AG04449 (cell line): ENCODE measurements at places on chromosomes 12 and 14.

GRCh38 chr12:65952737-65953209 lies 128.5 kb downstream of the HMGA2 start:
- DNase-seq, result no peak

DNA sequence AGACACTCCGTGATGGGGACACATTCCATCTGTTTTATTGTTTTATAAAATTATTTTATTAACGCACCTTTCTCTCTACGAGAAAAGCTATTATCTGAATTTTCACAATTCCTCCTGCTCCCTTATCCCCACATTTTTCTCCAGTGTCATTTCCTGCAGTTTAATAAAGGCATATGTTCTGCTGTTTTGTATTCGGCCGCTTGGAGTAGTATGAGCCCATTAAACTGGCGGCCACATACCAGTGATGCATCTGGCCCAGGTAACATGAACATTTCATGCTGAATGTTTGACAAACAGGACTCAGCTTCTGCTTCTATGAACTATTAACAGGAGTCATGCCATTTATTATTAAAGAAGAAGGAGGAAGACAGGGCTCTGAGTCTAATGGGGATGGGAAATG lies 511.0 kb downstream of the TMEM121 start:
- DNase-seq, result no peak

- DNase-seq, result no peak
Observed at GRCh38 chr12:54853933-54854538, at the start of gene MUCL1. Gene MUCL1 (plus strand): TSS chr12:54854516. CDS start chr12:54854583, 67 bp downstream.

- DNase-seq, result no peak
Observed at GRCh38 chr12:124914392-124915238, at the start of gene UBC. Gene UBC (minus strand): TSS chr12:124914650. CDS start chr12:124913771, 879 bp downstream.

DNA sequence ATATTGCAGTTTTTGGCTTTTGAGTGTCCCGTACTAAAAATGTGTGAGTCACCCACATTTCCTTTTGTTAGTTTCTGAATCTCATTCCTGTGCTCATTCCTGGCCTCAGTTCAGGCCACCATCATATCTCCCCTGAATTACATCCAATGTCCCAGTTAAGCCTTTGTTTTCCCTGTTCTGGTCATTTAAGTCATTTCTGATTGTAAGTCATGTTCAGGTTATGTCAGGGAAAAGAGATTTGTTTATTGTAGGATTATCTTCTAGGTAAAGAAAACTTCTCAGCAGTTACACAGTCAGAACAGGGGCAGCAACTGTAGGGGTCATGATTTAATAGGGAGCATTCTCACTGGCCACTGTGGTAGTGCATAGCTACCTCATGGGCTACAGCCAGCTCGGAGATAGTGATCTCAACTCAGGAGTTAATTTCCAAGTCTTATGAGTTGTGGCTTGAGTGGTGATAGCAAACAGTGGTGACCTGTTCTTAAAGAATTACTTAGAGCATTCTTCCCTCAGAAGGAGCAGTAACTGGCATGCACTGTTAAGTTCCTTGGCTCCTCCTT lies 6.7 kb downstream of the DDX47 start:
- peak; percentile 92 for DNase-seq

- no peak for DNase-seq
Observed at GRCh38 chr12:124469193-124469888, 98.1 kb downstream of the NCOR2 start.

DNA sequence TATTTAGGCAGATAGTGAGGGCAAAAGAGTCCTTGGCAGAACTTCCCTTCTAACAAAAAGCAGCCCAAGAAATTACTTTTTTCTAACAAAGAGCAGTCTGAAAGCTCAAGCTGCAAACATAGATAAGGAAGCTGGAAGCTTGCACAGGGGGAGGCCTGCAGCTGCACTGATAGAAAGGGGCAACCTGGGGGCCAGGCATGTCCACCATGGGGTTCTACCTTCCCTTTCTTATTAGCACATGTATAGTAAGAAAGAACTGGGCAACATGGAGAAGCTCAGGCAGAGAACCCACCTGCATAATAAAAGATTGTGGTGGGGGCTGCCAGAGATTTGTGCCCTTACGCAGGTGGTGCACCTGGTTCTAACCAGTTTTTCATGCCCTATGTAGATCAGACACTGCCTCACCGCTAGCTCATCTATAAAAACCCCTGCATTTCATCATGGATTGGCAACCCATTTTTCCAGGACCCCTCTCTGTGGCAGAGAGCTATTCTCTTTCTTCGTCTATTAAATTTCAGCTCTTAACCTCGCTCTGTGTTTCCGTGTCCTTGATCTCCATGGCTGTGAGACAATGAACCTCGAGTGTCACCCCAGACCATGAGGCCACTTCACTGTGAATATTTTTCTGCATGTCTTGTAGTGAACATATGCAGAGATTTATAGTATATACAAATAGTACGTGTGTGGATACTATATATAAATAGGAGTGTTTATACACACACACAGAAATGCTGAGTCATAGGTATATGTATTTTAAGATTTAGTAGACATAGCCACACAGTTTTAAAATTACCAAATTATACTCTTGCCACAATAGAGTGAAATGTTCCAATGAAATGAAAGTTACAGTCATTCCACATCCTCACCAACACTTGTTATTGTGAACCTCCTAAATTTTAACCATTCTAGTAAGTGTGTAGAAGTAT lies 53.0 kb downstream of the PEX5 start:
- no peak for DNase-seq

GRCh38 chr14:54804538-54805041 lies 98.0 kb downstream of the GCH1 start:
- no peak for DNase-seq

DNA sequence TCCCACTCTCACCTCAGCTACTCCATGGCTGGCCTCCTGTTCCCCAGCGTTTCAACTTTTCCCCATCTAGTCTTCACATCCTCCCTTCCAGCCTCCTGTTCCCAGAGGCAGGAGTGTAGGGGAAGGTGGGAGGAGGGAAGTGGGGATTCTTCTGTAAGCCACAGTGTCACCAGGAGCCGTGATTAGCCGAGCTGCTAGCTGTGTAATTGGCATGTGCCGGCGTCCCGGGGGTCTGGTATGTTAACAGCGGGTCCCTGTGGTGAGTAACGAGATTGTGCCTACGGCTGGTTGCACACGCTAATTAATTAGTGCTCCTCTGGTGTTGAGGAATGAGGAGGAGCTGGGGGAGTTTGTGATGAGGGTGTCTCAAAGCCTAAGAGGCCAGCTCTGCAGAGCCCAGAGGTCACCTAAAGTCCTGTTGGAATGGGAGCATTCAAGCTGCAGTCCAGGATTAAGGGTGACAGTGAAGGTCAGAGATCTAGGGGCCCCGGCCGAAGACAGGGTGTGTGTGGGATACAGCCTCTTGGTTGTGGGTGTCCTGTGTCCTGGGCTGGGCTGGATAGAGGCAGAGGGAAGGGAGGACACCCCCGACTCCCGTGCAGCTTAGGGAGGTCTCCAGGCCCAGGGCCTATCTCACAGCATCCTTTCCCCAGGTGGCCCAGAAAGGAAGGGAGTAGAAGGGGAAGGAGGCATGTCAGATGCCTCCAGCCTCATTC lies 10.0 kb upstream of the CALCOCO1 start:
- DNase-seq, result no peak

DNA sequence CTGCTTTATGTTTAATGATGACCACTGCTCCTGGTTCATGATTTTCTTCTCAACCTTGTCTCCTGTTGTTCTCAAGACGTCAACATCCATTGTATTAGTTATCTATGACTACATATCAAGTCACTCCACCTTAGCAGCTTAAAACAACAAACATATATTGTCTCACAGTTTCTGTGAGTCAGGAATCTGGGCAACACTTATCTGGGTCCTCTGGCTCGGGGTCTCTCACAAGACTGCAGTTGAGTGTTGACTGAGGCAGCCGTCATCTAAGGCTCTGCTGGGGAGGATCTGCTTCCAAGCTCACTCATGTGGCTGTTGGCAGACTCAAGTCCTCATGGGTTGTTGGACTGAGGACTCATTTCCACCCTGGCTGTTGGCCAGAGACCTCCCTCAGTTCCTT lies 27.3 kb upstream of the FRS2 start:
- DNase-seq, result no peak

DNA sequence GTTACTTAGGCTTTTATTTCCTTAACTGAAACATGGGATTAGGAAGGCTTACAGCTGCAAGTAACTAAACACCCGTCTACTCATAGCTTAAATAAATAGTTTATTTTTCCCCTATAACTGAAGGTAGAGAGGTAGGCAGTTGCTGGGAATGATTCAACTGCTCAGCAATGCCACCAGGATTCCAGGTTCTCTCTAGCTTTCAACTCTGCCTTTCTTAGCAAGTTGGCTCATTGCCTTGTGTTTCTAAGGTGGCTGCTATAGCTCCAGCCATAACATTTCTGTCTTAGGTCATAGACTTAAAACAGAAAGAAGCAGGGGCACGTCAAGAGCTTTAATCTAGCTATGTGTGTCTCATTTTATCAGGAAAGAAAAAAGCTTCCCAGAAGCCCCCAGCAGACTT lies 103.7 kb upstream of the MDM1 start:
- no peak for DNase-seq

GRCh38 chr12:32344047-32344446 lies 55.3 kb upstream of the FGD4 start:
- no peak for DNase-seq

DNA sequence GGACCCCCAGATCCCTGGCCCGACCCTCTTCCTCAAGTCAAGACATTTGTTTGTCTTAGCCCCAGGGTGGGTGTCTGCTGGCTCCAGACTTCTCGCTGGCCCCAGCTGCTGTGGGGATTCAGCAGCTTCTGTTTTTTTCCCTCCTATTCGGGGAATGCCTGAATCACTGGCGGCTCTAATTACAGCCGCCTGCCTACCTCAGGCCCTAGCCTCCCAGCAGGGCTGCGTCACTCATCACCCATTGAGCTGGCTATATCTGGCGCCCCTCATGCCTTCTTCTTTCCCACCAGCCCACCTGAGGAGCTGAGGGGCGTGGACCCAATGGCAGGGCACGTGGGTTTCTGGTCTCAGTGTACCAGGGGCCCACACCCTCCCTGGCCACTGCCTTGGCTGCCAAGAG lies 10.1 kb downstream of the KRT80 start:
- DNase-seq, result no peak

GRCh38 chr12:10361622-10362021 lies 28.2 kb downstream of the KLRK1 start:
- DNase-seq, result no peak

- no peak for DNase-seq
Observed at GRCh38 chr14:88590173-88590572, 27.3 kb downstream of the ZC3H14 start.

GRCh38 chr14:58776516-58776915 lies 138.8 kb downstream of the DACT1 start:
- no peak for DNase-seq

- no peak for DNase-seq
Observed at GRCh38 chr12:6231359-6232268, 31.4 kb downstream of the CD9 start.

DNA sequence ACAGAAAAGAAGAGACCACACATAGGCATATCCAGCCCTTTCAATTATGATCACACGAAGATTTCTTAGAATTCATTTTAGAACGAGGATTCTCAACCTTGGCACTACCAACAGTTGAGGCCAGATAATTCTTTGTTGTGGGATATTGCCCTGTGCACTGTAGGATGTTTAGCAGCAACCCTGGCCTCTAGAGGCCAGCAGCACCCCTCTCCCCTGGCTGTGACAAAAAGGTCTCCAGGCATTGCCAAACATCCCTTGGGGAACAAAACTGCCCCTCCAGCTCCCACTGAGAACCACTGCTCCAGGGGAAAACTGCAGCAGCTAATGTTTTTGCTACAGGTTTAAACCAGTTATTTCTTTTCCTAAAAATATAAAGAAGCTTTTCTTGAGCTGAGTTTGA lies 7.1 kb downstream of the NT5DC3 start:
- DNase-seq, result no peak

DNA sequence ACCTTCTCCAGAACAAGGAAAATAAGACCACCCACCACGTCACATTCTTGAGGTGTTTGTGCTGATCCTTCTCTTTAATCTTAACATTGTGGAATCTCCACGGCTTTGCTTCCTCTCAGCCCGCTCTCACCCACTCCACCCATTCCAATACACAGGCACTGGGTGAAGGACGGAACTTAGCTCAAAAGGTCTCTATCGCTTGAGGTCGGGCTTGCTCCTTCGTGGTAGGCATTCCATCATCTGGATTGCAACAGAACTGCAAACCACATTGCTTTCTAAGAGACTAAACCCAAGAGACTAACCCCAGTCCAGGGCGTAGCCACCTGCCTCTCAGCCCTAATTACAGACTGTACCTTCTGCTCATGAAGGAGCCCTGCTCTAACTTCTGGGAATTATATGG lies 24.0 kb upstream of the MDM2 start:
- no peak for DNase-seq

GRCh38 chr14:51550636-51551035 lies 101.1 kb upstream of the FRMD6 start:
- DNase-seq, result no peak

DNA sequence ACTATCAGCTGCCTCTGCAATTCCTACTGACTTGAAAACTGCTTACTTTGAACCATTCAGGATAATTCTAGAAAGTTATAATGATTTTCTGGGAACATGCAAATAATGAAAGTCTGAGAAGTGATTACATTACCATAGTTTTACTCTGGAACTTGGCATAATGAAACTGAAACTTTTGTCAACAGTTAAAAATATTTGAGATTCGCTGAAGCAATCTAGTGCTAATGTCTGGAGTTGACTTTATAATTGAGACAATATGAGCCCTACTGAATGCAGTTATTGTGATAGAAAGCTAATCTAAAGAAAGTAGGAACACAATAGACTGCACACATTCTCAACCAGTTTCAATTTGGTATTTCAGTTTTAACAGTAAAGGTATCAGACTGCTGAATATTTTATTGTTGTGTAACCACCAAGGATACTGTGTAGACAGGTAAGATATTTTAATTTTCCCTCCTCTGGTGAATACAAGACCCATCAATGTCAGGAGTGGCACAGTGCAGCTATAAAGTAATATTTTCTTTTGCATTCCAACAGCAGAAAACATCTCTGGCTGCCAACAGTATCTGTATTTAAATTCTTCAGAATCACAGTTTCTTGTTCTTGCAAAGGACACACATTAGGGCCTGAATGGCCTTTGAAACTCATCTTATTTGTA lies 483.5 kb downstream of the ATP23 start:
- DNase-seq, result no peak

GRCh38 chr12:50545213-50545612 lies 40.4 kb downstream of the DIP2B start:
- DNase-seq, result no peak

DNA sequence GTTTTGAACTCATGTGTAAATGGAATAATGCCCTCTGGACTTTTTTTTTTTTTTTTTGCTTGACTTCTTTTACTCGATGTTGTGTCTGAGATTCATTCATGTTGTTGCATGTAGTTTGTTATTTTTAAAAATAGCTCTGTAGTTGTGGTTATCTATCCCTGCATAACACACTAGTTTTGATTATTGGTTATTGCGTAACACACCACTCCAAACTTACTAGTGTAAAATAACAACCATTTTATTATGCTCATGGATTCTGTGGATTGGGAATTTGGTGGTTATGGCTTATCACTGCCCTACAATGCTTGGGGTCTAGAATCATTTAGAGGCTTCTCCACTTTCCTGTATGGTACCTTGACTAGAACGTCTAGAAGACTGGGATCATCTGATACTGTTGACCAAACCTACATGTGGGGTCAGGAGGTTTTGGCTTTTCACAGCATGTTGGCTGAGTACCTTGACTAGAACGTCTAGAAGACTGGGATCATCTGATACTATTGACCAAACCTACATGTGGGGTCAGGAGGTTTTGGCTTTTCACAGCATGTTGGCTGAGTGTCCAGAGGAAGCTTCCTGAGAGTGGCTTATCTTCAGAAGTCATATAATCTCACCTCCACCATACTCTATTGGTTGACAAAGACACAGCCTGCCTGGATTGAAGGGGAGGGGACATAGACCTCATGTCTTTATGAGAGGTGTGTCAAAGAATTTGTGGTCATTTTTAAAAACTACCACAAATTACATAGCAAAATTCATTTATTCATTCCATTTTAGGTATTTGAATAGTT lies 11.6 kb downstream of the VRK1 start:
- no peak for DNase-seq
